MCF 10A (cell line): ENCODE measurements at places on chromosomes 16 and 17. TPM values are rescaled to one million over a fixed set of nuclear protein-coding genes. Genes with fewer than 3 reads are reported as not detected.

C17orf67 gene
- total RNA-seq: 3.3 and 3.5 TPM in 2 replicates

RBFOX1 gene
- total RNA-seq: not detected in 2 replicates

KRT25 gene
- not detected in 2 replicates for total RNA-seq

KRT14 gene
- total RNA-seq: 696 and 1,755 TPM in 2 replicates

NPIPB13 gene
- total RNA-seq: 11.6 and 15.3 TPM in 2 replicates

KRTAP4-9 gene
- not detected in 2 replicates for total RNA-seq

SULT1A4 gene
- total RNA-seq: 1.2 and 5.5 TPM in 2 replicates

ARMC5 gene
- total RNA-seq: 8.1 and 10.1 TPM in 2 replicates

DNA sequence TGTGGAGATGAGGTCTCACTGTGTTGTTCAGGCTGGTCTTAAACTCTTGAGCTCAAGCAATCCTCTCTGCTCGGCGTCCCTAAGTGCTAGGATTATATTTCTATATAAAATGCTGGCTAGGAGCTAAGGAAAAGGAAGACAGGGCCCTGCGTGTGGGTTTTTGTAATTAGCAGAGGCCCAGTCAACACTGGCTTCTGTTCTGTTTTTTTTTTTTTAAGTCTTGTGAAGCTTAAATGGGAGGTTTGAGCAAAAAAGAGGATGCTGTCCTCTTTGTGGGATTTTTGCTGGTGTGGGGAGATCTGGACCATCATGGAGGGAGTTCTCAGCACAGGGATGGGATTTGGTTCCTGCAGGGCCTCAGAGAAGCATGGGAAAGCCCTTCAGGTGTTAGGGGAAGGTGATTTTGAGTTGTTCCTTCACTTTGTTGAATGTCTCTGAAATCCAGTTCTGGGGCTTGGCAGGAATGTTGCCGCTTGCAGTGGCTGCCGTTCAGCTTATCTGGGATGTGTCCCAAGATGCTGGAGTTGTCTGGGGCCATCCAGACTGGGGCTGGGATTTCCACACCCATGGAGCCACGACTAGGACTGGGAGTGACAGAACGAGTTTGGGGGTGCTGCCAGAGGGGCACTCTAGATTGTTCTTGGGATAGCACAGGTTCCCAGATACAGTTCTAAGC lies 4.2 kb downstream of the PYCARD start:
- H3K4me3 ChIP-seq: no peak overlapping the region
- no peak for DNase-seq
- peaks cover 12% of the 10 kb centered on the region for H3K4me1 ChIP-seq
- no peaks in the 10 kb centered on the region for H3K27me3 ChIP-seq
- H3K27ac ChIP-seq: no peak overlapping the region

DNA sequence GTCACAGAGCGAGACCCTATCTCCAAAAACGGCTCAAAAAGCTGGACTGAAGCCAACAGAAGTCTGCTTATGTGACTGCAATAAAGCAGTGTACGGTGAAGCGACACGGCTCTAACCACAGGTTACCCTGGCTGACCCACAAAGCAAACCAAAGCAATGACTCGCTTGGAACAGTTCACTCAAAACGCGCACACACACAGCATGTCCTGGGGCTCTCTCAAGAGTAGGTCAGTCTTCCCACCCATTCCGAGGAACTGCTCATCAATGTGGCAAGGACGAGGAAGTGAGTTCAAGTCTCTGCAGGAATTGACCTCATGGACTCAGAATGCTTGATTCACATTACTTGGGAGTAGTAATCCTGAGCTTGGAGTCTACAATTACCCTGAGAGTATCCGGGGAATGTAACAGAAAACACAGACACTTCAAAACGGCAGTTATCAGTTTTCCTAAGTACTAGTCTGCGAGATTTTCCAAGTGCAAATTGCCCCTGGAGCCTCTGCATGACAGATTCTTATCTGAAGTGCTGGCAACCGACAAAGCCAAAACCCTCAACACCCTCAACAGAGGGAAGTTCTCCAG lies 25.4 kb downstream of the PELP1 start:
- H3K27ac ChIP-seq: no peak overlapping the region
- no peak overlapping the region for H3K4me3 ChIP-seq
- peaks cover 20% of the 10 kb centered on the region for H3K4me1 ChIP-seq
- H3K27me3 ChIP-seq: no peaks in the 10 kb centered on the region
- DNase-seq: peak; percentile 64

DNA sequence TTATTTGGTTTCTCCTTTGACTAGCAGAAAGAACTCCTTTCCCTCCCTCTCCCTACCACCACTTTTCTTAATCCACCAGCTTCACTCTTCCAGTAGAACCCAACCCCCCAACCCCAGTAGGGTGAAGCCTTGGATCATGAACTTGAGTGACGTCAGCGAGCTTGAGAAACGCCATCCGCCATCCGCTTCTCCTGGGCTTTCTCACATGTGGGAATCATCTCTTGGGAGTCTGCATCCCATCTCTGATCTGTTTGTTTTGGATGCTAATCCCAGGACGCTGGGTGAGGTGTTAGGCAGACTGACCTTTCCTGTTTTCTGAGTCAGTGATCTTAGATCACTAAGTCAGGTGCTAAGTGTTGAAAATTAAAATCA lies 16.0 kb upstream of the SOX9 start:
- H3K27me3 ChIP-seq: no peaks in the 10 kb centered on the region
- no peak overlapping the region for H3K27ac ChIP-seq
- H3K4me3 ChIP-seq: no peak overlapping the region
- no peaks in the 10 kb centered on the region for H3K36me3 ChIP-seq
- H3K4me1 ChIP-seq: peaks cover 11% of the 10 kb centered on the region

DNA sequence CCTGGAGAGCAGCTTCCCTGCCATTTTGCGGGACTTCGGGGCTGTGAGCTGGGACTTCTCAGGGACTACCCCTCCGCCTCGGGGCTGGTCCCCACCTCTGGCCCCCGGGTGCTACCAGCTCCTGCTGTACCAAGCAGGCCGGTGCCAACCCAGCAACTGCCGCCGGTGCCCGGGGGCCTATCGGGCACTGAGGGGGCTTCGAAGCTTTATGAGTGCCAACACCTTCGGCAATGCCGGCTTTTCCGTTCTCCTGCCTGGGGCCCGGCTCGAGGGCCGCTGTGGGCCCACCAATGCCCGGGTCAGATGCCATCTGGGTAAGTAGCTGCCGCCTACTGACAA lies 1.3 kb downstream of the ASPHD1 start:
- peak overlapping the region; percentile 31 for H3K4me3 ChIP-seq
- DNase-seq: no peak
- peaks cover 27% of the 10 kb centered on the region for H3K27me3 ChIP-seq
- H3K36me3 ChIP-seq: peaks cover 6% of the 10 kb centered on the region

DNA sequence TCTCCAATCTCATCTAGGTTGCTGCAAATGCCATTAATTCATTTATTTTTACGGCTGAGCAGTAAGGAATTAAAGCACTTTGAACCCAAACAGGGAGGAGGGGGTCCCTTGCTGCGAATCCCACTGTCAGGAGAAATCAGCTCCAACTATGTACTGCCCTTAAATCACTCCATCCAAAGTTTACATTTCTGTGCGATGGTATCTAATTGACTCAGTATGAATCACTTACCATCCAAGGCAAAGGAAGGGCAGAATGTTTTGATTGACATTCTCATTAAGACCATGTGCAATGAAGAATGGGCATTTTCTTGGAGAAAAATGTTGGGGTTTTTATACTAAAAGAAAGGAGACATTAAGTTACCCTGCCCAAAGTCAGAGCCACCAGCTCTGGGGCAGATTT lies 47.7 kb upstream of the XYLT1 start:
- H3K4me1 ChIP-seq: no peaks in the 10 kb centered on the region
- H3K27me3 ChIP-seq: no peaks in the 10 kb centered on the region
- no peak overlapping the region for H3K4me3 ChIP-seq
- H3K36me3 ChIP-seq: no peaks in the 10 kb centered on the region
- DNase-seq: no peak
- no peak overlapping the region for H3K27ac ChIP-seq

GRCh38 chr17:76485569-76485968 lies 15.7 kb downstream of the RHBDF2 start:
- H3K4me3 ChIP-seq: no peak overlapping the region
- H3K27ac ChIP-seq: no peak overlapping the region
- H3K4me1 ChIP-seq: peaks cover 6% of the 10 kb centered on the region

DNA sequence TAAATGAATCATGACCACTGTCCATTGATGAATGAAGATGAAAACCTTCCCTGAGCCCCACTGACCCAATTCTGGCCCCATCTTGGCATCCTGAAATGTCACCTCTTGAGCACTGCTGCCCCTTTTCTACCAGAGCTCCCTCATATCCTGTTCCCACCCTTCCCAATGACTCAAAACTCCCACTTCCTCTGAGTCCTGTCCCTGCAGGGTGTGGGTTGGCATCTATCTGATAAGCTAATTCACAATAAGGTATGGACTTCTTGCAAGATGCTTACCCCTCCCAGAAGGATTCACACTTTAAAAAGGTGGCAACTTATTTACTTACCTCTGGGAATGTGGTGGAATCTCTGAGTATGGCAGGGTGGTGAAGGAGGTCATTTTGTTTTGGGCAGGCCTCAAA lies 13.3 kb upstream of the CSNK2A2 start:
- no peaks in the 10 kb centered on the region for H3K36me3 ChIP-seq
- H3K4me3 ChIP-seq: no peak overlapping the region
- DNase-seq: no peak
- no peak overlapping the region for H3K27ac ChIP-seq
- H3K4me1 ChIP-seq: no peaks in the 10 kb centered on the region

- H3K27me3 ChIP-seq: no peaks in the 10 kb centered on the region
- peak overlapping the region; percentile 35 for H3K27ac ChIP-seq
- no peak for DNase-seq
Measured at GRCh38 chr16:3879258-3879886, 1.1 kb downstream of the CREBBP start.

GRCh38 chr17:27959382-27959709 lies 66.2 kb upstream of the LYRM9 start:
- no peaks in the 10 kb centered on the region for H3K36me3 ChIP-seq
- no peaks in the 10 kb centered on the region for H3K4me1 ChIP-seq
- H3K4me3 ChIP-seq: no peak overlapping the region
- no peak overlapping the region for H3K27ac ChIP-seq
- H3K27me3 ChIP-seq: no peaks in the 10 kb centered on the region

DNA sequence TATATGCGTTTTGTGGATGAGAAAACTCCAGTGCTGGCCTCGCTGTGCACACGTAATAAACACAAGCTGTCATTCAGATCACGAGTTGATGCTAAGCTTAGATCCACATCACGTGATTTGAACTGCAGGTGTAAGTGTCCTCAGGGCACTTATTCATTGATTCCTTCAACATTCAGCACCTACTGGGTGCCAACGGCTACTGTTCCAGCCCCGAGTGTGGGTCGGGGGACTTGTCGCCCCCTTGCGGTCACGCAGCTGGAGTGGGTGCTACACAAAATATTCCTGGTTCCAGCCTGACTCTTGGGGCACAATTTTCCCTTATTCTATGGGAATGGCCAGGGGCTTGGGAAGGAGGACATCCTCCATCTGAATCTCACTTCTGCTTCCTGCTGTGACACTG lies 29.9 kb upstream of the GINS2 start:
- H3K36me3 ChIP-seq: peaks cover 11% of the 10 kb centered on the region
- DNase-seq: peak; percentile 31
- H3K4me3 ChIP-seq: no peak overlapping the region

- peaks cover 15% of the 10 kb centered on the region for H3K27me3 ChIP-seq
- no peaks in the 10 kb centered on the region for H3K36me3 ChIP-seq
- no peak overlapping the region for H3K27ac ChIP-seq
- no peak for DNase-seq
Measured at GRCh38 chr17:21233581-21234347, 19.4 kb downstream of the NATD1 start.

GRCh38 chr17:61352408-61352770 lies 47.3 kb upstream of the TBX2 start:
- H3K27me3 ChIP-seq: no peaks in the 10 kb centered on the region
- peaks cover 8% of the 10 kb centered on the region for H3K4me1 ChIP-seq

- peaks cover 28% of the 10 kb centered on the region for H3K4me1 ChIP-seq
- H3K4me3 ChIP-seq: no peak overlapping the region
- no peaks in the 10 kb centered on the region for H3K27me3 ChIP-seq
- DNase-seq: peak; percentile 48
Measured at GRCh38 chr17:72516772-72517399, 396.1 kb downstream of the SOX9 start.

GRCh38 chr17:30091121-30091670 lies 25.4 kb upstream of the NSRP1 start:
- no peaks in the 10 kb centered on the region for H3K36me3 ChIP-seq
- H3K27me3 ChIP-seq: peaks cover 25% of the 10 kb centered on the region
- peaks cover 14% of the 10 kb centered on the region for H3K4me1 ChIP-seq
- DNase-seq: no peak

DNA sequence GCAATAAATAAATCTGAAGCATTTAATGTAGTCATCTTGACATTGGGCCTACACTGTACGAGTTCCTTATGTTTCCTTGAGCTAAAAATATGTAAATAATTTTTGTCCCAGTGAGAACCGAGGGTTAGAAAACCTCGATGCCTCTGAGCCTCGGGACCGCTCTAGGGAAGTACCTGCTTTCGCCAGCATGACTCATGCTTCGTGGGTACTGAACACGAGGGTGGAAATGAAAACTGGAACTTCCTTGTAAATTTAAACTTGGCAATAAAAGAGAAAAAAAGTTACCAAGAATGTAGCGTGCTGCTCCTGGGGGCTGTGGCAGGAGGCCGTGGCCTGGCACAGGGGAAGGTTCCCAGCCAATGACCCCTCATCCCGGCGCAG lies 74.1 kb downstream of the SOCS1 start:
- no peak for DNase-seq
- H3K27ac ChIP-seq: no peak overlapping the region
- no peaks in the 10 kb centered on the region for H3K27me3 ChIP-seq
- peaks cover 12% of the 10 kb centered on the region for H3K36me3 ChIP-seq

- no peaks in the 10 kb centered on the region for H3K27me3 ChIP-seq
- peaks cover 6% of the 10 kb centered on the region for H3K36me3 ChIP-seq
- no peak for DNase-seq
- peaks cover 7% of the 10 kb centered on the region for H3K4me1 ChIP-seq
- H3K4me3 ChIP-seq: no peak overlapping the region
Measured at GRCh38 chr16:30110661-30111060, 2.7 kb downstream of the GDPD3 start.

- H3K27me3 ChIP-seq: peaks cover 13% of the 10 kb centered on the region
- DNase-seq: no peak
- no peak overlapping the region for H3K27ac ChIP-seq
Measured at GRCh38 chr16:31277659-31278260, 18.0 kb downstream of the ITGAM start.

DNA sequence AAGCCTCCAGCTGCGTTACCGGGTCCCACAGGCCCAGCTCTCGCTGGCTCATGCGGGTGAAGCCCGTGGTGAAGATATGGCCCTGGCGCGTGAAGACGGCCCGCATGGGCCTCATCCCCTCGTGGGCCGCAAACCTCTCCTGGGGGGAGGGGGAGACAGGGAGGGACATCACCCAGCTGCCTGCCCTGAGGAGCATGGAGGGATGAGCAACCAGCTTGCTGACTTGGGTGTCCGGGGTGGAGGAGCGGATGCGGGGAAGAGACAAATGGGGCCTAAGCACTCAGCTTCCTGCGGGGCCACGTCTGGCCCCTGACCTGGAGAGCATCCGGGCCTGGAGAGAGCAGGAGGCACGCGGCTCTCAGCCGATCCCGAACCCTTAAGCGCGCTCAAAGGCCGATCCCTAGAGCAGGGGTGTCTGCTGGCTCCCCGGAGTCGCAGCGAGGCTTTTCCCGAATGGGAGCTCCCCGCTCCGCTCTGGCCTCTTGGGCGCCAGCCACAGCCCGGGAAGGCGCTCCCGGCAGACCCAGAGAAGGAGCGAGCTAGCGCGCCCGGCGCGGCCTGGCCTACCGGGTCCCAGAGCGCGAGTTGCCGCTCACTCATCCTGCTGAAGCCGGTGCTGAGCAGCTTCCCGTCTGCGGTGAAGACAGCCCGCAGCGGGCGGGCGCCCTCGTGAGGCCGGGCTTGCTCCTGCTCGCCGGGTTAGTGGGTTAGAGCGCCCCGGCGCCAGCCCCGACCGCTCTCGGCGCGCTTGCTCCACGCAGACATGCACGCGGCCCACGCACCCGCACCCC lies 5.0 kb downstream of the CORO6 start:
- H3K27me3 ChIP-seq: no peaks in the 10 kb centered on the region
- H3K27ac ChIP-seq: no peak overlapping the region
- peaks cover 27% of the 10 kb centered on the region for H3K4me1 ChIP-seq
- no peak overlapping the region for H3K4me3 ChIP-seq
- DNase-seq: no peak
- no peaks in the 10 kb centered on the region for H3K36me3 ChIP-seq
